ENCODE measurements at places on chromosomes 7 and 10.

GRCh38 chr7:112206991-112207592 lies 597 bp downstream of the ZNF277 start:
- DNase-seq = peak; percentile 67

DNA sequence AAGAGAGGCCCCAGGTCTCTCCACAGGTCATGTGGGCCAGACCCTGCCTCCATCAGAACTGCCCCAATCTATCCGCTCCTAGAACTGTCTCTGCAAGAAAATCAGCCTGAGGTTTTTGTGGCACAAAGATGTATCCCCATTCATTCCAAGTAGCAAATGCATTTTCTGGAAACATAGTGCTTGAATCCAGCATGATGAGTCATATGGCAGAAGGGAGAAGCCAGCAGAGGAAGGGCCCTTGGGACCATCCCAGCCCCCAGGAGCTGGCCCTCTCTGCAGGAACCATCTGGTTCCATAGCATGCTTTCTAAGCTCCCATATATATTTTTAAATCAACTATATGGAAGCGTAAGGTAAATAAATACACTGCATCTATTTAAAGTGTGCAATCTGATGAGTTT lies 563.2 kb downstream of the GALNT17 start:
- DNase-seq = no peak

- no peak for DNase-seq
Observed at GRCh38 chr10:47164126-47164799, 135.7 kb upstream of the GDF10 start.

DNA sequence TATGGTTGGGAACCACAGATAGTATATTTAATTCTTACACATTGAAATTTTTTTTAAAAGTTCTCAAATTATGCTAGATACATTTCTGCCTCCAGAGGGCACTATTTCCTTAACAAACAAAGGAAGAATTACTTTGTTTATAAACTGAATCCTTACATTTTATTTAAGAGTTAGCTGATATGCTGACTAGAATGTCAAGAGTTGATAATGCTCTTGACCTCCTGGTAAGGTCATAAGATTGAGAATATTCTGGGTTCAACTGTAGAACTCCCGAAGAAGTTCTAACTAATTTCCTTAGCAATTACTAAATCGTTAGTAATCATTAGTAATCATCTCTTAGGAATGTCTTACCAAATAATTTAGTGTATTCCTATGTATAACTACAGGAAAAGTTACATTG lies 95.3 kb upstream of the CYP26C1 start:
- DNase-seq = no peak

DNA sequence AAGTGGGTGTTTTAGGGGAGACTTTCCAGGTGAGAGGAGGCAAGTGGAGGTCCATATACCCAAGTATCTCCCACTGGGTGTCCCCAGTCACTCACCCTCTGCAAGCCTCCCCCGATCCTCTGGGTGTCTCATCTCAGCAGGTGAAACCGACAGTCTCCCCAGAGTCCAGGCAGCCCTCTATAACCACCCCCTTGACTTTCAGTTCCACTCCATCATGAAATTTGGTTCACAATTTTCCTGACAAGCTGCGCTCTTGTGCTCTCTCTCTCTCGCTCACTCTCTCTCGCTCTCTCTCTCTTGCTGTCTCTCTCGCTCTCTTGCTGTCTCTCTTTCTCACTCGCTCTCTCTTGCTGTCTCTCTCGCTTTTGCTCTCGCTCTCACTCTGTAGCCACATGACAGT lies 8.1 kb upstream of the RABGEF1 start:
- no peak for DNase-seq

DNA sequence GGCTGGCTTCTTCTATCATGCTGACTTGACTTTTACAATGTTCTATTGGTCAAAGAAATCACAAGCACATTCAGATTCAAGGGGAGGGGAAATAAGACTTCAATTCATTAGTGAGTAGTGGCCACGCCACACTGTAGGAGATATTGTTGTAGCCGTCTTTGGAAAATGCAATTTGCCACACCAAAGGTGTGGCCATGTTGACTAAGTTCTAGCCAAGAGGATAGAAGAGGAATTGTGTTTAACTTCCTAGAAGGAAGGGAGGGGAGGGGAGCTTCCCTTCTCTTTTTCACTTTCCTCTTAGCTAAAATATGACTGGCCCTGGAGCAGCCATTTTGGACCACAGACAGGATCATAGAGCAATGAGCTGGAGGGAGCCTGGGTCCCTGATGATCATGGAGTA lies 3.4 kb upstream of the PRKAR2B start:
- no peak for DNase-seq
